ENCODE measurements at places on chromosomes 7 and 10.

- DNase-seq: no peak
Measured at GRCh38 chr7:80372415-80372814, 139.4 kb downstream of the GNAT3 start.

DNA sequence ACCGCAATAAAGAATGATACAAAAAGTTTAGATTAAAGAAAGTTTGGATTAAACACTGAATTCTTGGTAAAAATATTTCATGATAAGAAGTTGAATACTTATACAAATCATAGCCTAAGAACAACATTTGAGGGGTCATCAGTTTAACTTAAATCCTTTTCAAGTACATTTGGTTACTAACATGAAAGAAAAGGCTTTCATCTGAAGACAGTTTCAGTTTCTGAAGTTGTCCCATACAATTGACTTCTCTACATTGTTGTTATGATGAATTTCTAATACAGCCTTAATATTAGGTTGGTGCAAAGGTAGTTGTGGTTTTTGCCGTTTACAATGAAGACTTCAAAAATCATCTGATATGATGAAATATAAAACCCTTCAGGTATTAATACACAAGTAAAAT, 317.5 kb upstream of the MAGI2 start:
- DNase-seq: no peak

- no peak for DNase-seq
Measured at GRCh38 chr10:71545001-71545400, 148.3 kb downstream of the CDH23 start.

- DNase-seq: no peak
Measured at GRCh38 chr7:139629392-139630082, 106.1 kb downstream of the CLEC2L start.

- DNase-seq: no peak
Measured at GRCh38 chr7:75725306-75725705, 13.4 kb downstream of the HIP1 start.

- peak; percentile 32 for DNase-seq
Measured at GRCh38 chr10:73529089-73529832, 33.4 kb upstream of the PPP3CB start.

DNA sequence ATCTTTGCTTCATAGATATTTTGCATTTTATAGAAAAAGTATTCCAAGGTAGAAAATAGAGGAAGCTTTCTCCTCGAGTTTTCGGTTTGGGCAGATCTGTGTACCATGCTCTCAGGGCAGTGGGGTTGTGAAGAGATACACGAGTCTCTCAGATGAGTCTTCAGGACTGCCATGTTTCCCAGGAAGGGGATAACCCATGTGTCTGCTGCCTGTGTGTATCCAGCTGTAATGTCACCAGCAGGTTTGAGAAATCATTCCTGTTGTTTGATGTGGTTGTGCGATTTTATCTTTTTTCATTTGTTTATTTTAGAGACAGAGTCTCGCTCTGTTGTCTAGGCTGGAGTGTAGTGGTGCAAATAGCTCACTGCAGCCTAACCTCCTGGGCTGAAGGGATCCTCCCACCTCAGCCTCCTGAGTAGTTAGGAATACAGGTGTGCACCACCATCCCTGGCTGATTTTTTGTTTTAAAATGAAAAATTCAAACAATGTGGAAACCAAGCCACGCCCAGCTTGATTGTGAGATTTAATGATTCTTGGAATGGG, 48.9 kb downstream of the SNX10 start:
- DNase-seq: no peak

GRCh38 chr10:78859266-78859665, 209.5 kb upstream of the ZMIZ1 start:
- DNase-seq: no peak

- no peak for DNase-seq
Measured at GRCh38 chr7:84055904-84056605, 138.5 kb downstream of the SEMA3A start.

- no peak for DNase-seq
Measured at GRCh38 chr7:133669061-133669455, 416.2 kb downstream of the EXOC4 start.

- no peak for DNase-seq
Measured at GRCh38 chr7:52431082-52431815, 604.2 kb upstream of the POM121L12 start.

DNA sequence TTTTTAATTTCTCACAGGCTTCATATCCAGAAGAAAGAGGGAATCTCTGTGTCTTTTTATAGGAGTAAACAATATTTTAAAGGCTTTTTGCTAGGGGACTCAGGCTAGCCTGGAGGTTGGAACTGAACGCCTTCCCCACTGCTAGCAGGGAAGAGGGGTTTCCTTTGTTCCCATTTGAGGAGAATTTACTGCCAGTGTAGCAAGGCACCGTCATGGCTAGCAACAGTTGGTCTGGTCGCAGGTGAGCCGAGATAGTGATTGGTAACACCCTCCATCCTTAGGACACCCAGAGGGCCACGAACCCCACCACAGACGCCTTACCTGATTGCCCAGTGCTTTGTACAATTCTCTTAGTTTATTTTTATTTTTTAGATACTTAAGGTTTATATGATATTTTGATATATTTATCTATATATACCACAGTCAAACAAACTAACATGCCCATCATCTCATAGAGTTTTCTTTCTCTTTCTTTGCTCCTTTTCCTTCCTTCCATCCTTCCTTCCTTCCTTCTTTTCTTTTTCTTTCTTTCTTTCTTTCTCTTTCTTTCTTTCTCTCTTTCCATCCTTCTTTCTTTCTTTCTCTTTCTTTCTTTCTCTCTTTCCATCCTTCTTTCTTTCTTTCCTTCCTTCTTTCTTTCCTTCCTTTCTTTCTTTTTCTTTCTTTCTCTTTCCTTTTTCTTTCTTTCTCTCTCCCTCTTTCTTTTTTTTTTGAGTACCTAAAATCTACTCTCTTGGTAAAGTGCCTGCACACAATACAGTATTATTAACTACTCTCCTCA, 219.0 kb upstream of the AKR1E2 start:
- no peak for DNase-seq

DNA sequence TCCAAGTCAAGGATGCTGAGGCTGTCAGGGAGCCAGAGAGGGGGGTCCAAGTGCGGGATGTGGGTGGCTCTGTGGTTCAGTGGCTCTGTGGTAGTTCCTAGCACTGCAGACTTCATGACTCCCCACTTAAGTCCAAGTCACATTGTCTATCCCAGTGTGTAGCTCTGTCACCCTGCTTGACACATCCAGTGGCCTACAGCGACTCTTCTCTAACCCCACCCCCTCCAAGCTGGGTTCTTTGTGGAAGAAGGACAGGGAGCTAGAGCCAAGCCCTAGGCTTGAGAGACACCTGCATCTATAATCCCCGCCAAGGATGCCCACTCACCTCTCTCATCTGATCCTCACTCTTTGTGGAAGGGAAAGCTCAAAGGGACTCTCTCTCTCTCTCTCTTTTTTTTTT, 57.6 kb downstream of the ADCYAP1R1 start:
- DNase-seq: no peak
